AG10803 (cell line): ENCODE measurements at places on chromosomes 7 and 10.

GRCh38 chr7:116610210-116610609, 61.8 kb upstream of the MET start:
- DNase-seq: peak; percentile 49

GRCh38 chr10:9296190-9296589, 1241.7 kb downstream of the GATA3 start:
- peak; percentile 34 for DNase-seq

DNA sequence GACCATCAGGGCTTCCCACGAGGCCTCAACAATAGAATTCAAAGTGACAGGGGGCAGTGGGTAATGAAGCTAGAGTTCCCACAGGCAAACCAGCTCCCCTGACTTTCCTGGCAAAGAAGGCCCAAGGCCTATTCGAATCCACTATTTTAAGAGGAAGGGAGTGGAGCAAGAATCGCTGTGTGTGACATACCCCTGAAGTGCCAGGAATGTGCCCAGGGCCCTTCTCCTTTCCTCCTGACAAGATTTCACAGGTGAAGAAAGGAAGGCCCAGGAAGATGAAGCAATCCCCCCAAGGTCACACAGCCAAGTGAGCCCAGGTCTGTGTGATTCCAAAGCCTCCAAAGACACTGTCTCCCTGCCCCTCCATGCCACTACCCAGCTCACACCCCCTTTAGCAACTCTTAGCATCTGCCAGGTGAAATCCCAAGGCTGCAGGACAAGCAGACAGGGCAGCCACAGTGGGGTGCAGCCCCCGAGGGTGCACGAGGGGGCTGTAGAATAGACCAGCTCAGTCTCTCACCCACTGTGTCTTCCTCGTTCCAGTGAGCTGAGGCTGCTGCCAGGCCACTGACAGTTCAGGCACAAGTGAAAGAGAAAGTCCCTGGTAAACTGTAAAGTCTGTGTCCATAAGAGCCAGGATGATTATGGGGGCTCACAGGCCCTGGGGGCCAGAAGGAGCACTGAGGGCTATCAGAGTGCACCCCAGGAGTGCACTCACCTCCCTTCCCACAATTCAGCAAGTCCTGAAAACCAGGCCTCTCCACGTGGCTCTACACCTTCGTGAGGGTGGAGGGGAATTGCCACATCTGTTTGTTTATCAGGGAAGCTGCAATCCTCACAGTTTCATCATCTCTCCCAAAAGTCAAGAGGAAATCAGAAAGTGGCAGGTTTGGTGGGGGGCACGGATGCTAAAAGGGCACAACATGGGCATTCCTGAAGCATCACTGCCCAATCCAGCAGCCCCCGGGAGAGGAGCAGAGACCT, 70.8 kb upstream of the ZMIZ1 start:
- no peak for DNase-seq

GRCh38 chr7:140623980-140624379, 16.6 kb downstream of the DENND2A start:
- DNase-seq: peak; percentile 9

- DNase-seq: no peak
Observed at GRCh38 chr10:97795886-97796285, 24.1 kb upstream of the SFRP5 start.

DNA sequence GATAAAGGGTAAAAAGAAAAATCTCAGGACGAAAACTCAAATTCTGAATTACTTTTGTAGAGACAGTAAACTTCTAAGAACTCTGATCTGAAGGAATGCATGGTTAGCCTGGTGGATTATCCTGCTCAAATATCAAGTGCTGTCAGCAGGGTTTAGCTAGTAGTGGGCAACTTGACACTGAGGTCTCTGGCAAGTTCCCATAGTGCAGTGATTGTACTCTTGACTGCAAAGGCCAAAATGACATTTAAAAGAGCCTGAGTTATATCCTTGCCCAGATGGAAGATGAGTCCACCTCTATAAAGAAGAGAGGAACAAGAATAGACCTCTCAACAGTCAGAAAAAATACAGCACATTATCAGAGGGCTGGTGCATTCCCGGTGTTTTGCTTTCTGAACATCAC, 304.5 kb upstream of the IMMP2L start:
- no peak for DNase-seq

DNA sequence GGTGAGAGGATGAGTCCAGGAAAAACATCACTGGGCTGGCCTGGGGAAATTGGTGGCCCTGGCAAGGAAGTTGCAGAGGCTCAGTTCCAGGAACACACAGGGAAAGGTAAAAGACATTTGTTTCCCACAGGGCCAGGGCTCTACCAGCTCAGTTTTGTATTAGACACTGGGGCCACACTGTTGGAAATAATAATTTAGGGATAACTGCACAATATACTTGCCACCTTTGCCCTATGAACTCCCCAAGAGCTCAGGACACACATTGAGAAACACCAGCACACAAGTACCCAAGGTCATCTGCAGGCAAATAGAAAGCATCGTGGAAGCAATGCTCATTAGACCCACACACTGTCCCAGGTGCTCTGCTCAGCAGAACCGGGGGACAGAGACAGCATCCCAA, 617.6 kb downstream of the PTPRN2 start:
- no peak for DNase-seq

- DNase-seq: no peak
Observed at GRCh38 chr10:75672842-75673241, 241.4 kb downstream of the LRMDA start.

DNA sequence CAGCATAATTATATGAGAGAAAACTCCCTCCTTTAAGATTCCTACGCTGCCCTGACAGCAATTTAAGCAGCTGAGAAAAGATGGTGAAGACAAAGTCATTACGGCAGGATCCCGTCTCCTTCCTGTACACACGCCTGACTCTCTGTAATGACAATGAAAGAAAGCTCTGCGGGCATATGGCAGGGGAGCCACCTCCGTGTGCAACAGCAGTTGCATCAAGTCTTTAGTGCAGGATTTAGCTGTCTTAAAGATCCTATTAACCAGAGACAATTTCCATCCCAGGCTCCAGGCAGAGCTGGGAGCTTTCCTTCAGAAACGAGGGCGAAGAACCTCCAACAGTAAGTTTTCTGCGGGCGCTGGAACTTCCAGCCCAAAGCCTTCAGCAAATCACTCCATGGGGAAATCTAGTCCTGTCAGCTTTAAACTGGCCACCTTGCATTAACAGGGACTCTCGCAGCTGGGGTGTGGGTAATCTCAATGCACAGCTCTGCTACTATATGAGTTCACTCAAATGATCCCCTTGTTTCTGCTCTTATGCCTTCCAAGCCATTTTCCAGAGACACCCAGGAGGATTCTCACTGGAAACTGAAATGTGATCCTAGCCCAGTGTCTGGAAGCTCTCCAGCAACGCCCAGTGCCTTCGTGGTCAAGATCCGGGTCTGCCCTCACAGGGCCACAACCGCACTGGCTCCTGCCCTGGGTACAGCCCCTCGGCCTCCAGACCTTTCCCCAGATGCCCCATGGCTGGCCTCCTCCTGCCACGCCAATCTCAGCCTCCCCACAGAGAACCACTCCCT, 74.9 kb downstream of the CTBP2 start:
- DNase-seq: no peak

- no peak for DNase-seq
Observed at GRCh38 chr7:90693939-90694338, 97.8 kb downstream of the CDK14 start.

- no peak for DNase-seq
Observed at GRCh38 chr10:35213699-35214098, 87.1 kb downstream of the CREM start.

DNA sequence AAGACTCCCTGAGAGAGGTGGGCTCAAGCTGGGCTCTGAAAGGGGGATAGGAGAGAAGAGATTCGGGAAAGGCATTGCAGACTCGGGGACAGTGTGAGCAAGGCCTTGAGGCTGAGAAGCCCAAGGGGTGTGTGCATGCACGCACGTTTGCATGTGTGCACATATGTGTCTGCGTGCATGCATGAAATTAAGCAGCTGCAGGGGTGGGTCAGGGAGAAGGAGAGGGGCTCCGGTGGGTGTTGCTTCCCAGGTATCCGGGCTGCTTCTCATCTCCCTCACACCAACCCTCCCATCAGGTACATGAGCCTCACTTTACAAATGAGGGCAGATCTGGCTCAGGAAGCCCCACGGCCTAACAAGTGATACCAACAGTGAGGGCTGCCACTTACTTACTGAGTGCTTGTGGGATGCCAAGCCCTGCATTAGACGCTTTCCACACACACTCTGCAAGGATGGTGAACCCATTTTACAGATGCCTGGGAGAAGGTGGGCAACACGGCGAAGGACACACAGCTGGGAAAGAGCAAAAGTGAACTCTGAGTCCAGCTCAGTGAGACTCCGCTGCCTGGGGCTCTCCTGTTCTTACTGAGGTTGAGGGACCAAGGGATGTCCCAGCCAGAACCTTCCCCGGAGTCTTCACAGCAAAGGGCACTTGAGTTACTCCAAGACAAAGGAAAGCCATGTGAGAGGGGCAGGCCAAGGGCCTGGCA, 26.4 kb downstream of the ZCCHC24 start:
- DNase-seq: no peak

DNA sequence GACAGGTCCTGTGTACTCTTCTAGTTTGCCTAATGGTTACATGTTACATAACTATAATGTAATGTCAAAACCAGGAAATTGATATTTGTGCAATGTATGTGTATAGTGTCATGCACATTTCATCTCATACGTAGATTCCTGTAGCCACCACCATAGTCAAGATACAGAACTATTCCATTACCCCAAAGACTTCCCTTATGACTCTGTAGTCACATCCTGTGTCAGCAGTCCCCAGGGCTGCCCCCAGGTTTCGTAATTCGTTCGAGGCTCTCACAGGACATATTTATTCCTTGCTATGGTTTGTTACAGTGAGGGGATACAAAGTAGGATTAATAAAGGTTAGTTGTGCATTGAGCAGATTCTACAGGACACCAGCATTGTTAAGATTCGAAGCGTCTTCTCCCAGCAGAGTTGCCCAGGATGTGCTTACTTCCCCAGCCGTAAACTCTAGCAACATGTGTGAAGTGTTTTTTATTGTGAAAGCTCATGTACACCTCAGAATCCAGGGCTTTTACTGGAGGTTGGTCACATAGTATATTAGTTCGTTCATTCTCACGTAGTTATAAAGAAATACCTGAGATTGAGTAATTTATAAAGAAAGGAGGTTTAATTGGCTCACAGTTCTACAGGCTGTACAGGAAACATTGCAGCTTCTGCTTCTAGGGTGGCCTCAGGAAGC, 18.6 kb downstream of the RABGEF1 start:
- no peak for DNase-seq

DNA sequence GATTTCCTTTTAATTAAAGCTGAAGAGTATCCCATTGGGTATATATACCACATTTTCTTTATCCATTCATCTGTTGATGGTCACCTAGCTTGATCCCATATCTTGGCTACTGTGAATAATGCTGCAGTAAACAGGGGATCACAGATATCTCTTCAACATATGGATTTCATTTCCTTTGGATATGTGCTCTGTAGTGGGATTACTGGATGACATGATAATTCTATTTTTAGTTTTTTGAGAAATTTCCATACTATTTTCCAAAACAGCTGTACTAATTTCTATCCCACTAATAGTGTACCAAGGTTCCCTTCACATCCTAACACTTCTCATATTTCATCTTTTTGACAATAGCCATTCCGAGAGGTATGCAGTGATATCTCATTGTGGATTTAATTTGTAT, 48.8 kb upstream of the PRPS1L1 start:
- no peak for DNase-seq

DNA sequence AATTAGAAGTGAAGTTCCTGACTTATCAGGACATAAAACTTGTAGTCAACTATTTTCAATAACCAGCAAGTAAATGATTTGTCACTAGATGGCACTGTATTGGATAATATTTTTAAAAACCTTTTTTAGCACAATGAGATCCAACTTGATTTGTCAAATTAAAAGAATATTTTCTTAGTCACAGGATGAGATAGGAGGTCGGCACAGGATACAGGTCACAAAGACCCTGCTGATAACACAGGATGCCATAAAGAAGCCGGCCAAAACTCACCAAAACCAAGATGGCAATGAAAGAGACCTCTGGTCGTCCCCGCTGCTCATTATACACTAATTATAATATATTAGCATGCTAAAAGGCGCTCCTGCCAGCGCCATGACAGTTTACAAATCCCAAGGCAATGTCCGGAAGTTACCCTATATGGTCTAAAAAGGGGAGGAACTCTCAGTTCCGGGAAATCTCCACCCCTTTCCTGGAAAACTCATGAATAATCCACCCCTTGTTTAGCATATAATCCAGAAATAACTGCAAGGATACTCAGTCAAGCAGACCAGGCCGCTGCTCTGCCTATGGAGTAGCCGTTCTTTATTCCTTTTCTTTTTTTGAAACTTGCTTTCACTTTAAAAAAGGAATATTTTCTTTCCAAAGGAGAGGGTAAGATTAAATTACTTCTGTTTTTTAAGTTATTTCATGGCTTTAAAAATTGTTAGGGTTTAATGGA, 255.7 kb upstream of the MKLN1 start:
- DNase-seq: peak; percentile 61

- no peak for DNase-seq
Observed at GRCh38 chr7:11294218-11294617, 320.5 kb downstream of the PHF14 start.

- no peak for DNase-seq
Observed at GRCh38 chr7:29045258-29046086, 87.3 kb upstream of the TRIL start.

DNA sequence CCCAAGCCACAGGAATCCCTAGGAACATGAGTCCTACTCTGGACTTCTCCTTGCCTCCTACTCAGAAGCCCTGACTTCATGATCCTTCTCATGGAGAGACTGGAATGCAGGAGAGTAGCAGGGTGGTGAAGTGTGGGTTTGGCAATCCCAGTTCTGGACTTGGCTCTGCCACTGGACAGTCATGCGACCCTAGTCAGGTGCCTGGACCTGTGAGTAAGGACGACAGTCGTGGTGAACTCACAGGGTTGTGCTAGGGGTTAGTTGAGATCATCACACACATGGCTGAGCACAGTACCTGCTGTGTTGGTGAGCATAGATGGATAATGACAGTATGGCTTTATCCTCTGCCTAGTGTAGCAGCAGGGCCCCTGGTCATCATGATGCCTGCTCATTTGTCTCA, 117.9 kb downstream of the LRRC18 start:
- DNase-seq: peak; percentile 15

DNA sequence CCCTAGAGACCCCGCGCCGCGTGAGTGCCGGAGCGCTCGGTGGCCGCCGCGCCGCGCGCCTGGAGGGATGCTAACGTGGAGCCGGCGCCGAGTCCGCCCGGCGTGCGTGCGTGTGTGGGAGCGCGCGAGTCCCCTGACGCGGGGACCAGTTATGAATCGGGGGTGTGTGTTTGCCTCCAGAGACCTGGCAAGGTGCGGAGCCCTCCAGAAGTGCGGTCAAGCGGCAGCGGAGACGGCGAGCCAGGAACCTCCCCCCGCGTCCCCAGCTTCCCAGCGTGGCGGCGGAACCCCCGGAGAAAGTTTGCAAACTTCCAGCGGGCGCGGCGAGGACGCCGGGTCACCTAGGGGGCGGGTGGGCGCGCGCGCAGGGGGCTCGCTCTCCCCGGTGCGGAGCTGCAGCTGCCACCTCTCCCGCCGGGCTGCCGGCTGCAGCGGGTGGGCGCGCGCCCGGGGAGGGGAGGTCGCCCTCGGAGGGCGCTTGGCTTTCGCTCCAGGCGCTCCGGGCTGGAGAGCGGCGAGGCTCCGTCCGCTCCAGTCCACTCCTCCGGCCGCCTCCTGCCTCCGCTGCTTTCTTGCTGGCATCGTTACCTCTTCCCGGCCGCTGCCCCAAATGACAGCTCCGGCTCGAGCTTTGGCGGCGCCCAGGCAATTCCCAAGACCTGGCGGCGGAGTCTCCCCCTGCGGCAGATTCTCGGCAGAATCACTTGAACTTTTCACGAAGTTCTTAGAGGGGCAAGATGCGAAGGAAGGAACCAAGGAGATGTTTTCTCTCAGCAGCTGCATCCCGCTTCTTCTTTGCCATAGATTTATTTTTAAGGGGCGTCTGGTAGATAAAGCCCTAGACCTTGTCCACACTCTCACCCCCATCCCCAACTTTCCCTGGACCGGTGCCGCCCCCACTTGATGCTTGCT, 2.3 kb upstream of the CREB5 start:
- peak; percentile 38 for DNase-seq
